SJSA1 (cell line): ENCODE measurements at places on chromosomes 11 and 22. TPM values are rescaled to one million over a fixed set of nuclear protein-coding genes. Genes with fewer than 3 reads are reported as not detected.

DNA sequence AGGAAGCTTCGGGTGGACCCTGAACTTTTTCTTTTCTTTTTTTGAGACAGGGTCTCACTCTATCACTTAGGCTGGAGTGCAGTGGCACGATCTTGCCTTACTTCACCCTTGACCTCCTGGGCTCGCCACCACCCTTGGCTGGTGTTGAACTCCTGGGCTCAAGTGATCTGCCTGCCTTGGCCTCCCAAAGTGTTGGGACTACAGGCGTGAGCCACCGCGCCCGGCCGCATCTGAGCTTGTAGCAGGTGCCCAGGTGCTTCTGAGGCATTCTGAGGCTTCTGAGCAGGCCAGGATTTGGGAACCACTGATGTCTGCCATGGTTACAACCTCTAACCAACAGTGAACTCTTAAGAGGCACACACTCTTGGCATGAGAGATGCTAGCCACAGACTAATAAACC lies 5.1 kb downstream of the USP35 start:
- DNase-seq: no peak

GRCh38 chr11:121071846-121072450 lies 29.1 kb upstream of the TECTA start:
- DNase-seq: no peak

The MMP8 gene
- not detected in 2 replicates for total RNA-seq

- peak; percentile 45 for DNase-seq
These were observed 562 bp downstream of the ZBED4 start for GRCh38 chr22:49853981-49854831.

DNA sequence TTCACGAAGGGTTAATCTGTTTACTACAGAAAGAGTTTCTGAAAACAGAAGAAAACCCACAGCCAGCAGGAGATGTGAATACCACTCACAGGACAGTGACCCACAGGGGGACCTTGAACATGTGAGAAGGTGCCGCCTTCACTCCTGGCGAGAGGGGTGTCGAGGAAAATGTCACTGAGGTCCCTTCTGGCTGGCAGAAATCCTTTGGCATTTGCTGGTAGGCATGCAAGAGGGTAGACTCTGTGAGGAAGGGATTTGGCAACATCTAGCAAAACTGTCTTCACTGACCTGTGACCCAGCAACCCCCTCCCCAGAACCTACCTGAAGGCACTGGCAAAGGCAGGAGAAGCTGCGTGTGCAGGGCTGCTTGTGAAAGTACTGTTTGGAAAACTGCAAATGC lies 8.6 kb downstream of the KCNQ1 start:
- no peak for DNase-seq

GRCh38 chr11:69922015-69922595 lies 102.9 kb upstream of the FGF3 start:
- DNase-seq: no peak

The OR52N2 gene
- not detected in 2 replicates for total RNA-seq

DNA sequence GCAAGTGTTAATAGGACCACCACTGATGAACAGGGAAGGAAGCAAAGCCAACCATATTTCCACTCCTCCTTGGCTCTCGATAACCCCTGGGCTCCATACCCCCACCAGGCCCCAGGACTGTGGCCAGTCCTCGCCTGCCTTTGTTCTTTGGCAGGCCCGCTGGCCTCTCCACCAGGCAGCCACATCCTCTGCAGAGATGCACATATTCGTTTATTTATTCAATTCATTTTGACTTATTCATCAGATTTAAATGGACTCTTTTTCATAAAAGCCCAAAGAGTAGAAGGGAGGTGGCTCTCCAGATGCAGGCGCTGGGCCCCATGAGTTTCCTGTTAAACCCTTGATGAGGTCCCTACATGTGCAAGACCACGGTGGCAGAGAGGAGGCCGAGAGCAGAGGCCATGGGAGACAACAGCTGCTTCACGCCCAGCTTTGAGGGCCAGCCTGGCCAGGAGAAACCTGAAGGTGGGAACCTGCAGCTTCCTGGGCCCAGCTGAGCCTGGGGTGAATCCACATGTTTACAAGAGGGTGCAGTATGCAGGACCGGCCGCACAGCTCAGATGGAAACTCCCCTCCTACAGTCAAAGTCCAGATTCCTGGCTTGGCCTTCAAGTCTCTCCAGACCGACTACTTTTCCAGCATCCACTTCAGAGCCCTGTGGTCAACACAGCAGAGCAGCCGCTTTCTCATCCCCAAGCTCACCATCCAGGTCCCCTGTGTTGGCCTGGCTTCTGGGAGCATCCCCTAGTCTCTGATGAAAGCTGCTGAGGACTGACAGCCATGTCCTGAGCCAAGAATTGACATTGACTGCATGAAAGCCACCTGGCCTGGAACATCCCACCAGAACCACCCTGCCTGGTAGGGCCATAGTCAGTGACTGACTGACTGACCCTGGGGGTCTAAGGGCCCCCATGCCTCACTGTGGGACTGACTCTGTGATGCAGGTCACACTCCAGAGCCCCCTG lies 39.7 kb upstream of the CCND1 start:
- peak; percentile 45 for DNase-seq

The FIBIN gene
- 2.6 and 4.9 TPM in 2 replicates for total RNA-seq
